CD4-positive, alpha-beta memory T cell (primary cell): ENCODE measurements at places on chromosomes 12 and 14.

- no peak for DNase-seq
These were observed 38.1 kb downstream of the DIO3 start for GRCh38 chr14:101599234-101599885.

GRCh38 chr12:69913526-69913925, 88.5 kb downstream of the MYRFL start:
- no peak for DNase-seq

DNA sequence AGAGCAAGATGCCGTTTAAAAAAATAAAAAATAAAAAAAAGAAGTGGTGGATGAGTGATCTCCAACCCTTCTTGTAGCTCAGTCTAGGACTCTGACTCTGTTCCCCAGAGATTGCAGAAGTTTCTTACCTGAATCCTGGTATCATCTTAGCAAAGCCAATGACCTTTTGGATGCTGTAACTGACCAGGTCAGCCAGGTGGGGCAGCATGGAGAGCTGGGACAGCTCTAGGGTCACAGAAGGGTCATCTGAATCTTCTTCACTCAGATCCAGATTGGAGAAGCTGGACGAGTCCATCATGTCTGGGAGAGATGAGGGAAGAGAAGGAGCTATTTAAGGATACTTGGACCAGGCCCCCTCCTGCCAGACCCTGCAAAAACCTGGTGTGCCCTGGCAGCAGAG, 35.8 kb upstream of the HDAC7 start:
- no peak for DNase-seq

DNA sequence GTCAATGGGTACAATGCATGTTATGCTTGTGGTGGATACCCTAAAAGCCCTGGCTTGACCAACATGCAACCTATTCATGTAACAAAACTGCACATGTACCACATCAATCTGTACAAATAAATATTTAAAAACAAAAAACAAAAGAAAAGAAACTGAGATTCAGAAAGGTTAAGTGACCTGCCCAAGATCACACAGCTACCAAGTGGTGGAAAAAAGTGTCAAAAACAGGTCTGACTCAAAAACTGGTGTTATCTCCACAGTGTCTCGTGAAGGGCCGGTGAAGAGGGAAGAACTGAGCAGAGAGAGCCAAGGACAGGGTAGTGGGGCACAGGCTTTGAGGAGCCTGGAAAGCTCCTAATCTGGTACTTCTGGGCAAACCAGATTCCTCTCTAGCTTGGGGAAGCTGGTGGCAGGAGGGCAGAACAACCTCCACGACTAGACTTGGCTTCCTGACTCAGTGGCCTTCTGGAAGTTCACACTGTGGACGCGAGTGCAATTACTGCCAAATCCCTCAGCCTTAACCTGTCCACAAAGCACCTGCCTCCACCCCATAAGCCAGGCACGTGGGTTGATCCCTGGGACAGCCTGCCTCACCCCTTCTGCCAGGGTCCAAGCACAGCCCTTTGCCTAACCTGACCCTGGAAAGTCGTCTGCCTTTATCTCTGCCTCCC, 15.6 kb downstream of the ZBTB39 start:
- DNase-seq, result no peak

GRCh38 chr12:74111688-74112360, 425.8 kb upstream of the ATXN7L3B start:
- DNase-seq, result no peak

GRCh38 chr14:83870546-83871270, 1659.2 kb upstream of the FLRT2 start:
- DNase-seq, result no peak

DNA sequence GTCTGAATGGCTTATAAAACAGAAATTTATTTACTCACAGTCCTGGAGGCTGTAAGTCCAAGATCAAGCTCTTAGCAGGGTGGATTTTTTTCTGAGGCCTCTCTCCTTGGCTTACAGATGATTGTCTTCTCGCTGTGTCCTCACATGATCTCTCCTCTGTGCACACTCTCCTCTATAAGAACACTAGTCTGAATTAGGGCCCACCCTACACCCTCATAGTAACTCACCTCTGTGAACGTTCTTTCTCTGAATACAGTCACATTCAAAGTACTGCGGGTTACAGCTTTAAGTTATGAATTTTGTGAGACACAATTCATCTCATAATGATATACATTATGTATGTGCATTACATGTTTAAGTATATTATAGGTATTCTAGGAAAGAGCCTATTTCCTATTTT, 135.7 kb upstream of the ATXN7L3B start:
- no peak for DNase-seq

GRCh38 chr14:58898655-58899316, 261.0 kb downstream of the DACT1 start:
- DNase-seq, result no peak

DNA sequence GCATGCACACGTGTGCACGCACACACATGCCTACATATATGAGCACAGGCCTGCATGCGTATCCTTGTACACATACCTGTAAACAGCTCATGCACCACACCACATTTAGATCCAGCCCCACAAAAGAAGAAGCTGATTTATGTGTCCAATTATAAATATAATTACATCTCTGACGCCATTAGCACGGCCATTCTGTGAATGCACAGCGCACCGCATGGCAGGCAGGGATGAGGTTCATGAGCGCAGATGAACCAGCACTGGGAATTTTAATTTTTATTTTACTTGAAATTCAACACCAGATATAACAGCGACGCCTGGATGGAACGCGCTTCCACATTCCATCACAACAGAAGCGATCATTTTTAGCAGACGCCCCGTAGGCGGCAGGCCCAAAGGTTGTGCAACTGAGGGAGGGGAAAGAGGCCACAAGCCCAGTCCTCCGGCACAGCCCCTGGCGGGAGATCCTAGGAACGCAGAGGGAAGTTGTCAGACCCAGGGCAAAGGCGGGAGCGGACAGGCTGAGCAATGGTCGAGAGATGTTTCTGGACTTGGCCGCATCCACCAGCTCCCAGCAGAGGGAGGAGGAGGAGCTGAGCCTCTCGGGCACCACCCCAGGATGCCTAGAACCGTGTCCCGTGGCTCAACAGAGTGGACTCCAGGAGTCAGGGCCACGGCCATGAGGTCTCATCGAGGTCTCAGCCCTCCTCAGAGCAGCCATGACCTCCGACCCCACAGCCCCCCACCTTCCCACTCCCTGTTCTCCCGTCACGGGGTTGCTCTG, 37.9 kb upstream of the GALNT9 start:
- DNase-seq, result no peak

- no peak for DNase-seq
These were observed 113.6 kb downstream of the SYNE2 start for GRCh38 chr14:63966407-63966806.

DNA sequence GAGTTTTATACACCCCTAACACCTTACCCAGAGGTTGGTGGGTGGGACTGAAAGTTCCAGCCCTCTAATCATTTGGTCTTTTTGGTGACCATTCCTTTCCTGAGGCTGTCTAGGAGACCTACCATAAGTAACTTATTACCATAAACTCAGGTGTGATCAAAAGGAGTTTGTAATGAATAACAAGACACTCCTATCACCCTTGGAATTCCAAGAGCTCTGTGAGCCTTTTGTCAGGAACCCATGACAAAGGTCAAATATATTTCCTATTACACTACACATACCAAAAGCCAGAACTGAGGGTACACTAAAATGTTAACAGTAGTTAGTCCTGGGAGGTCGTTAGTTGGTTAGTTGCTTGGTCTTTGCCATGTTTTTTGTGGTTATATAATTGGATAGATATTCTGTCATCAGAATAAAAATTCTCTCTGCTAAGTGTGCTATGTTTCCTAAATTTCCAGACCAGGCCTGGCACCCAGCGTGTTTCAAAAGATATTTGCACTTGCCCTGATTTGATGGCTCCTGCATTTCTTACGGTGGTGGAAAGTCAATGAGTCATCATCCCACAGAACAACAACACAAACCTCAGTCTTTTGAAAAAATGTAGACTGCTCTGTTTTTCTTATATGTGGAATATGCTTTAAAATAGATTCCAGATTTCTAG, 27.0 kb upstream of the AKAP5 start:
- DNase-seq, result no peak

DNA sequence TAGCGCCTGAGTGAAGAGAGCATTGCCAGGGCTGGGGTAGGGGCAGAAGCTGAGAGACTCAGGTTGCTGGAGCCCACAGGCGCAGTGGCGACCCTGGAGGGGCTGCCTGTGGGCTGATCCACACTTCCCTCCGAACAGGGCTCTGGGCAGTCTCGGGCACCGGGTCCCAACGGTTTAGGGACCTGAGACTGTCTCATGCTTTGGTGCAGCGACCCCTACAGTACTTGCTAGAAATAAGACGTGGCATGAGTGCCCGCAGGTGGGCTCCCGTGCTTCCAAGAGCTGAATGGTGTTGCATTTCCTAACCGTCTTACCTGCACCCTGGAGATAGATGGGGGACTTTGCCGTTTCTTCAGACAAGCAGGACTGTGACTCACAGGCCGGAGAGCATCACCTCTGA, 57.4 kb downstream of the AACS start:
- DNase-seq, result no peak

GRCh38 chr12:18294889-18295288, 33.6 kb downstream of the PIK3C2G start:
- DNase-seq, result no peak

DNA sequence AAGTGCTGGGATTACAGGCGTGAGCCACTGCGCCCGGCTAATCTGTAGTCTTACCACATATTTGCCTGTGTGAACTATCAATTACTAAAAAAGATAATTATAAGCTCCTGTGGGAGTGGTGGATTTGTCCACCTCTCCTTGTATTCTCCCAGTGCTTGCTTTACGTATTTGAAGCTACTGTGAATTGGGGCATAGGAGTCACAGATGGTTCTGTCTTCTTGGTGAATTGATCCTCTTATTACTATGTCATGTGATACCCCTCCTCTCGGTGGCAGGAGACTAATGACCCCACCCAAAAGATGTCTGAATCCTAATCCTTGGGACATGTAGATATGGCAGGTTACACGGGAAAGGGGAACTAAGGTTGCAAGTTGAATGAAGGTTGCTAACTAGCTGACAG, 11.8 kb downstream of the GPR132 start:
- DNase-seq, result no peak

- no peak for DNase-seq
These were observed 103.3 kb downstream of the RBM19 start for GRCh38 chr12:113862590-113863454.

- no peak for DNase-seq
These were observed 111.2 kb downstream of the RFLNA start for GRCh38 chr12:124406043-124406442.

DNA sequence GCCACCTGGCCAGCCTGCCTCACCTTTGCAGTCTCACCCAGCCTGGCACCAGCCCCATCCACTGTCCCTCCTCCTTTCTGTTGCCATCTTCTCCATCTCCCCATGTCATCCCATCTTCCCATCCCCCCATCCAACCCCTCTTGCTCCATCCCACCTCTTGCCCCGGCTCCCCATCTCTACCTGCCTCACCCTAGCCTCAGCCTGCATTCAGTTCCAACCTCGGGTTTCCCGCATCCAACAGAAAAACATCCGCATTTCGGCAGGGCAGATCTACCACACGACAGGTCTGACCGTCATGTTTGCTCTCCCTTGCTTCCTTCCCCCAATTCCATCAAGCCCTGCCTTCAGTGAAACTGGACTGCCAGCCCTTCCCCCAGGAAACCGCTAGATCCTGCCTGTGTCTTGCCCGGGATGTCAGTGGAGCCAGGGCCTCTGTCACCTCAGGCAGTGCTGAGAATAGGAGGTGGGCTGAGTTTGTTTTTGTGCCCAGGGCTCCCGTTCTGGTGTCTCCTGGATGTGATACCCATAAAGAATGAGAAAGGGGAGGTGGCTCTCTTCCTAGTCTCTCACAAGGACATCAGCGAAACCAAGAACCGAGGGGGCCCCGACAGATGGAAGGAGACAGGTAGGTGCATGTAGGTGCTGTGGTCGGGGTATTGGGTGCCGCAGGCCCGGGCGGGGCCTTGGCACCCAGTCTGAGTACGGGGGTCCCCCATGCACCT, 2.5 kb downstream of the KCNH3 start:
- DNase-seq, result no peak

- DNase-seq, result no peak
These were observed 23.9 kb downstream of the PRICKLE1 start for GRCh38 chr12:42565633-42566032.

DNA sequence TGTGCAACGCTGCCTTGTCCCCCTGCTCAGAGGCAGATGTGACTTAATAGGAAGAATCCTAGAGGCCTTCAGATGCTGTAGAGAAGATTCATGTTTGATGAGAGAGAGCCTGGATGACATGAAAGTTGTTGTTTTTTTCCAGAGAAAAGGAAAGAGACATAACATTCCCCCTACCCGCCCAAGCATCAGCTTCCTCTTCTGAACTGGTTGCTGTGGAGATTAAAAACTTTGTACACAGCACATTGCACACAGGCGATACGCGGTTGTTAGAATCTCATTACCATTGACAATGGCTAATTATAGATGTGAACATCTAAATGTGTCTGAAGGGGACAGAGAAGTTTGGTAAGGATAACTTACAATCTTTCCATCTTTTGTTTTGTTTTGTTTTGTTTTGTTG, 13.6 kb upstream of the ETFBKMT start:
- no peak for DNase-seq
